ENCODE measurements at places on chromosomes 3 and 15. TPM values are rescaled to one million over a fixed set of nuclear protein-coding genes. Genes with fewer than 3 reads are reported as not detected.

The MLF1 gene
- total RNA-seq: 3.3 TPM

The CD200R1 gene
- total RNA-seq: 11.7 TPM

The ARPIN gene
- total RNA-seq: not detected

The CHRNA3 gene
- total RNA-seq: not detected

The MASP1 gene
- not detected for total RNA-seq

The EPHA3 gene
- not detected for total RNA-seq

The CHRM5 gene
- total RNA-seq: not detected

The GRAMD2A gene
- not detected for total RNA-seq

The DTWD1 gene
- 14.1 TPM for total RNA-seq

The TRIM42 gene
- not detected for total RNA-seq

DNA sequence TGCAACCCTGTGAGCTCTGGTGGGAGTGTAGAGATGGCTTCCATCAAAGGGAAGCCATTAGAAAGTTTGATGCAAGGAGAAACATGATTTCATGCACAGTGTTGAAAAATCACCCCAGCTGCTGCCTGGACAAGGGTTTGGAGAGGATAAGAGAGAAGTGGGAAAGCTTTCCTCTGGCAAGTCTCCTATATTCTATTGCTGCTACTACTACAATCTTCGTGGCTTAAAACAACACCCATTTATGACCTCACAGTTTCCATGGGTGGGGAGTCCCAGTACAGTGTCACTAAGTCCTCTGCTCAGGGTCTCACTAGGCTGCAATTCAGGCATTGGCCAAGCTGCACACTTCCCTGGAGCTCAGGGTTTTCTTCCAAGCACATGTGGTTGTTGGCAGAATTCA lies 229.3 kb downstream of the TAFA4 start:
- H3K4me3 ChIP-seq: no peak overlapping the region
- H3K36me3 ChIP-seq: no peaks in the 10 kb centered on the region
- H3K27me3 ChIP-seq: no peaks in the 10 kb centered on the region
- H3K27ac ChIP-seq: no peak overlapping the region
- DNase-seq: no peak
- no peaks in the 10 kb centered on the region for H3K4me1 ChIP-seq

DNA sequence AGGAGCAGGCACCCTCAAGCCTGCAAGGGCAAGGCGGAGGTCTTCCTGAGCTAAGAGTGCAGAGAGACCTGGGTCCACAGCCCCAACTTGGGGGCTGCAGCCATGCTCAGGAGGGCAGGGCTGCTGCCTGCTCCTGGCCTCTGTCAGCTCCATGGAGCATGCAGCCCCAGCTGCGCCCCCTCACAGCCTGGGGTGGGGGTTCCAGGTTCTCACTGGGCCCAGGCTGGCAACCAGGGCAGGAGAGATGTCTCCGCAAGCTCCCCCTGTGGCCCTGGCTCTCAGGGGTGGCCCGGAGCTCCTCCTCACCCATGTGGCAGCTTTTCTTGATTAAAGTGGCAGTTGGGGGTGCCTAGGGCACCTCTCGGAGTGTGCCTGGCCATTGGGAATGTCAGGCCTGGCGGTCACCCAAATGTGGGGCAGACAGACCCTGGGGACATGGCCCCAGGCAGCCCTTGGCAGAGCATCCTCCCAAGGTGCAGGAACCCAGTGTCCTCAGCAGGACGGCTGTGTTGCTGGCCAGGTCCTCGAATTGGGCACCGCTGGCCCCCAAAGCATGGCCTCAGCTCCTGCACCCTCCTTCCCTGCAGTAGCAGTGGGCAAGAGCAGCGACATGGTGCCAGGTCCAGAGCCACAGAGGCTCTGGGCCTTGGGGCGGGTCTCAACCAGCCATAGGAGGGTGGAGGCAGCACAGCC lies 210.1 kb upstream of the MLF1 start:
- no peak for DNase-seq
- no peaks in the 10 kb centered on the region for H3K27me3 ChIP-seq
- no peak overlapping the region for H3K27ac ChIP-seq
- no peak overlapping the region for H3K4me3 ChIP-seq

- DNase-seq: no peak
- H3K4me1 ChIP-seq: peaks cover 9% of the 10 kb centered on the region
- H3K27me3 ChIP-seq: no peaks in the 10 kb centered on the region
- H3K36me3 ChIP-seq: peaks cover 8% of the 10 kb centered on the region
Measured at GRCh38 chr3:125582707-125583106, 12.6 kb downstream of the OSBPL11 start.

DNA sequence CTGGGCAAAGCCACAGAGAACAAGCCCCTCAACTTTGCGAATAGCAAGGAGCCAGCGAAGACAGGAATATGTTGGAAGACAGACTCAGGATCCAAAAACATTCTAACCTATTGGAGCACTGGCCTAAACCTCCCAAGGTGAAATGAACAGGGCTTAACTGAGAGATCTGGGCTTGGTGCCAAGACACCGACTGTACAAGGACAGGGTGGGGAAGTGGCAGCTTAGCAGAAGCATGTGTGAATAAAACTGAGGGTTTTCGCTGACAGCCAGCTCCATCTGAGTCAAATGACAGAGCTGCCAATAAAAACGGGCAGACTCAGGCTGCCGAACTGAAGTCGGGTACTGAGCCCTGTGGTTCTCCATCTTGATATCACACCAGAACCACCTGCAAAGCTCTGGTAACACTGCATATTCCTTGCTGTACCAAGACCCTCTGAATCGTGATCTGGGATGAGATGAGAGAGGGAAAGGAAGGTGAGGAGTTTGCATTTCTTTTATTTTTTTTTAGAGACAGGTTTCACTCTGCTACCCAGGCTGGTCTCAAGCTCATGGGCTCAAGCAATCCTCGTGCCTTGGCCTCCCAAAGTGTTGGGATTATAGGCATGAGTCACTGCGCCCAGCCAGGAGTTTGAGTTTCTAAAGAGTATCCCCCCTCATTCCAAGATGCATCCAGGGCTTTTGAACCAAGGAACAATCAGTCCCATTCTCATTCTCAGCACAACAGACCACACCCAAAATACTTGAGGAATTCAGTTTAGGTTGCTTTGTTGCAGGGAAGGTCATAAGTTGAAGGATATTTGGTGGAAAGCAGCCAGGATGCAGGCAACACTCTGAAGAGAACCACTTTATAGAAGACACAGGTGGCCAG lies 6.0 kb upstream of the PLCB2 start:
- H3K27ac ChIP-seq: no peak overlapping the region
- DNase-seq: peak; percentile 52
- H3K4me3 ChIP-seq: no peak overlapping the region
- H3K4me1 ChIP-seq: peaks cover 22% of the 10 kb centered on the region

- H3K4me1 ChIP-seq: peaks cover 57% of the 10 kb centered on the region
- no peaks in the 10 kb centered on the region for H3K27me3 ChIP-seq
- peak; percentile 72 for DNase-seq
Measured at GRCh38 chr3:48504051-48504946, at the start of gene SHISA5. TSS of gene SHISA5 (minus strand) at chr3:48504174. CDS start at chr3:48504094, 80 bp downstream.

GRCh38 chr15:82585072-82585471 lies 44.8 kb upstream of the RPS17 start:
- no peaks in the 10 kb centered on the region for H3K4me1 ChIP-seq
- no peak overlapping the region for H3K27ac ChIP-seq
- H3K27me3 ChIP-seq: peaks cover 31% of the 10 kb centered on the region
- no peaks in the 10 kb centered on the region for H3K36me3 ChIP-seq
- no peak for DNase-seq

DNA sequence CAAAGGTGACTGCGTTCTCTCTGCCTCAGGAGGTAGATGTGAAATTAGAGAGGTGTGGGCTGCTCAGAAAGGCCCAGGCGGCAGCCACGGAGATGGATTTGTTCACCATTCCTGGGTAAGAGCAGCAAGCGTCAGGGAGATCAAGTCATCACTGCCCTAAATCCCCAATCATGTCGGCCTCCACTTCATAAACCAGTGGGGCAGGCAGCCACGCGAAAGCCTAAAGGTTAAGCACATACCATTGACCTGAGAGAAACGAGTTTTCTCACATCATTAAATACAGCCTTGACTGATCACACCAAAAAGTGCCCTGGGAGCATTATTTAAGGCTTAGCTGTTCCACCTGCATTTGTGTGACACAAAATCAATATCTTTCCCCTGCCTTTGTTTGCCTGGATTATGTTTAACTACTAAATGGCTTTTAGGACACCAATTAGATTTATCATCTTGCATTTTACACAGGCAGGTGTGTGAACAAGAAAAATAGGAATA lies 50.7 kb upstream of the FOXB1 start:
- H3K4me1 ChIP-seq: peaks cover 17% of the 10 kb centered on the region
- no peak overlapping the region for H3K4me3 ChIP-seq
- DNase-seq: no peak
- peaks cover 9% of the 10 kb centered on the region for H3K36me3 ChIP-seq

DNA sequence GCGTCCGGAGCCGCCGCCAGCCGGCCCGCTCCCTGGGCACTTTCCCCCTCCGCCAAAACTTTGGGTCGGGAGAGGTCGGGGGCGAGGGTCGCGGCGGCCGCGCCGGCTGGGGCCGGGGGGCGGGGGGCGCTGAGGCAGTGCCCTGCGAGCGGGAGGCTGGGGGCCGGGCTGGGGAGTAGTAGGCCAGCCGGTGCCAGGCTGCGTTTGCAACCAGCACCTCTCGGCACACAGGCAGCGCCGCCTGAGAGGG lies 452 bp downstream of the BBX start:
- H3K4me1 ChIP-seq: peaks cover 28% of the 10 kb centered on the region
- H3K4me3 ChIP-seq: peak overlapping the region; percentile 90
- peaks cover 13% of the 10 kb centered on the region for H3K36me3 ChIP-seq
- H3K27me3 ChIP-seq: no peaks in the 10 kb centered on the region
- no peak for DNase-seq
- peak overlapping the region; percentile 94 for H3K27ac ChIP-seq

DNA sequence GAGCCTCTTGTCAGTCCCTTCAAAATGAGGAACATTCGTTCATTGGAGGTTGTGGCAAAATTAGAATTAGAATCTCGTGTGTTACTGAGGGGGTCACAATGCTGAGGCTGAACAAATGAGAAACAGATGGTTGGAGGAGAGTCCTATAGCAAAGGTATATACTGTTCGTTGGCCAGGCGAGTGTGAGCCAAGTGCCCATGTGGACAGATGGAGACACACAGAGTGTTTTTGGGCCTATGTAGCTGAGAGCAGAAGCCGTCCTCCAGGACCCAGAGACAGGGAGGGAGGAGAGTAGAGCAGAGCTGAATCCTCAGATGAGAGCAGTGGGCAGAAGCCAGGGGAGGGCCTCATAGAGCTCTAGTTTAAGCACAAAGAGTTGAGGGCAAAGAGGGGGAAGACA lies 98.9 kb downstream of the NR1D2 start:
- H3K4me1 ChIP-seq: peaks cover 5% of the 10 kb centered on the region
- H3K4me3 ChIP-seq: no peak overlapping the region
- peaks cover 2% of the 10 kb centered on the region for H3K27me3 ChIP-seq
- H3K36me3 ChIP-seq: no peaks in the 10 kb centered on the region
- no peak overlapping the region for H3K27ac ChIP-seq
- DNase-seq: no peak

DNA sequence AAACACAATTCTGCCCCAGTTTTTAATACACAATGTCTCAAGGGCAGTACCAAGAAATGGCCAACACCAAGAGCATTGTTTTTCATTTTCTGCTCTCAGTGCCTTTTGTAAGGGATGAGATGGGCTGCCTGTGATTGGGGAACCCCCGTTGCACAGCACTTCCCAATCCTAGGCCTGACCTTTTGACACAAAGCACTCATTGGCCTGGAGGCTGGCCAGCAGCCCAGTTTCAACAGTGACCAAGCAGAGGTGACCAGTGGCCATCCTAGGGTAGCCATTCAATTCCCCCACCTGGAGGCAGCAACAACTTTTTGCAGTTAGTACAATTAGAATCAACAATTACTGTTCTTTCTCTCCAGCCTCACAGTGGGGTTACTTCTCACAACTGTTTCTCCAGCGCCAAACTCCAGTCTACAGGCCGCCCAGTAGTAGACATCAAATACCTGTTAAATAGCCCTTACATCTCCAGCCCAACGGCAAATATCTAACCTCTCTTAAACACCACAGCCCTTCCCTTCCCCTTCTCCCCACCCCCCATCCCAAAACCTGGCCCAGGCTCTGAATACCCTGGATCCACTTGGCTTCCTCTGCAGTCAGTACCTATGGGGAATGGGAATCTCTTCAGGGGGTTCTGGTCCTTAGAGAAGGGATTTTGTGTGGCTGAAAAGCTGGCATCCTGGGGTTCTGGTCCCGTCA lies 8.9 kb upstream of the LRRC2 start:
- H3K27ac ChIP-seq: no peak overlapping the region
- H3K4me3 ChIP-seq: no peak overlapping the region
- DNase-seq: no peak
- H3K36me3 ChIP-seq: no peaks in the 10 kb centered on the region

GRCh38 chr3:44104668-44105321 lies 136.9 kb upstream of the TOPAZ1 start:
- peaks cover 47% of the 10 kb centered on the region for H3K27me3 ChIP-seq
- H3K27ac ChIP-seq: peak overlapping the region; percentile 52
- H3K36me3 ChIP-seq: peaks cover 2% of the 10 kb centered on the region
- H3K4me1 ChIP-seq: peaks cover 23% of the 10 kb centered on the region

GRCh38 chr3:118628704-118629341 lies 405.8 kb downstream of the IGSF11 start:
- H3K4me1 ChIP-seq: no peaks in the 10 kb centered on the region
- peak; percentile 42 for DNase-seq
- H3K27me3 ChIP-seq: no peaks in the 10 kb centered on the region
- no peaks in the 10 kb centered on the region for H3K36me3 ChIP-seq
- no peak overlapping the region for H3K27ac ChIP-seq
- H3K4me3 ChIP-seq: no peak overlapping the region

DNA sequence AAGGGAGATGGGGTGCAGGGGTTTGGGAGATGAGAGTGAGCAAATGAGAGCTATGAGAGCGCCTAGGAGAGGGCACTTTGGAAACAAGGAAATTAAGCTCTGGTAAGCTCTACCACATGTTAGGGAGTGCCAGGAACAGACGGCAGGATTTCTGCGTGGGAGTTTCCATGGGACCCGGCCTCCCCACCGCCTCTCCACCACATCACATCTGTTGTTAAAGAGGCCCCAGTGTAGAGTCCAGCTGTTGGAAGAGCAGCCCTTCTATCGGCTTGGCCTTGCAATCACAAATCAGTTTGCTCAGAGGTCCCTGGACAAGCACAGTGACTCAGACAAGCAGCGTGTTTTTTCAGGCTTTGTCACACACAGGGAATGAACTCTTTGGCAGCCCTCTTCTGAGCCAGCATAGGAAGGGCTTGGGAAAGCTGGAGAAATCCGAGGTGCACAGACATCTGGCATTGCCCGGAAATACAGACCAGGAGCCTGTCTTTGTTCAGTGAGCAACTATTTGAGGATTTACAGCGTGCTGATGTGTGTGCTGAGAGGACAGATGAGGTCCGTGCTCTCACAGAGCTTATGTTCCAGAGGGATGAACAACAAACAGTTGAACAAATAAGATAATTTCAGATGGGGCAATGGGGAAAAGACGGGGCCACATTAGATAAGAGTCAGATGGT lies 370.6 kb upstream of the PROK2 start:
- H3K27ac ChIP-seq: no peak overlapping the region
- no peak overlapping the region for H3K4me3 ChIP-seq
- no peak for DNase-seq
- no peaks in the 10 kb centered on the region for H3K27me3 ChIP-seq
